ENCODE measurements at places on chromosomes 2 and 18.
A peak's percentile ranks its signal among the peaks of the same experiment; 100 is the strongest.

DNA sequence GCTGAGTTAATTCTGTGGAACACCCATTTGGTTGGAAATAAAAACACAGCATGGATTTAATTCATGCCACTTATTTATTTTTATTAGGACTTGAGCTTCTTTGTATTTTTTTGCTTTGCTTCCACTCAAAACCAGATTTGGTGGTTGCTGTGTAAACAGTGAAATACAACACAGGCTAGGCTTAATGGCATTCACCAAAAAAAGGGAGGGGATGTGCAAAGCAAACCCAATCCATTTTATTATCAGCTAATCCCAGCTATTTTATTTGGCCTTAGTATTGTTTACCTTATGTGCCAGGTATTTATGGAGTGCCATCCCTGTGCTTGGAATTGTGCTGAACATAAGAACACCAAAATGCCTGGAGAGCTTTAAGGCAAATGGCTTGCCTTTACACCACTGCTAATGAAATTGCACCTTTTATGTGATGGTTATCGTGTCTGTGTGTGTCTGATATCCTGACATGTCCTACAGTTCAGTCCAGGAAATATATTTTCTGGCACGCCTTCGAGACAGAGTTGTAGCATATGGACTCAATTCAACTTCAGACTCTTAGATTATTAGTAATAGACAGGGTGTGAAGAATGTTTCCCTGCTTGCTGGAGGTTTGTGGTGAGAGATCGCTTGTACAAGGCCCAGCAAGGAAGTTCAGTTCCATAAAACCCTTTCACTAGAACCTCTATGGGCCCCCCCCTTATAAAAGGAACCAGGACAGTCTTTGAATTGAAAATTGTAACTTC, 99.6 kb downstream of the PRPF40A start:
- no peak for DNase-seq

DNA sequence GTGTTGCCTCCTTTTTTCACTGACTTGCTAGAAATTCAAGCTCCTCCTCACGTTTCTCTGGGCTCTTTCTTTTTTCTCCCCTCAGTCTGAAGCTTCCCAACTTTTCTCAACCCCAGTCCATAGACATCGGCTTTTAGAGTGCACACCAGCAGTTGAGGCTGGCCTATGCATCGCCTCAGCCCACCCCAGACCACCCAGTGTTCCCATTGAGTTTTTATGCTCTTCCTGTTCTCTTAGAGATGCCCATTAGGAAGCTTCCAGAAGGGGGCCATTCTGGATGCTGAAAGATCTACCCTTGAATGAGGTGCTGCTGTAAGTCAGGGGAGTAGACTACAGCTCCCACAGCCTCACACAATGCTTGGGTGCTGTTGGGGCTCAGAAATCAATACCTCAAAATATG, 12.0 kb upstream of the GYPC start:
- DNase-seq = no peak

DNA sequence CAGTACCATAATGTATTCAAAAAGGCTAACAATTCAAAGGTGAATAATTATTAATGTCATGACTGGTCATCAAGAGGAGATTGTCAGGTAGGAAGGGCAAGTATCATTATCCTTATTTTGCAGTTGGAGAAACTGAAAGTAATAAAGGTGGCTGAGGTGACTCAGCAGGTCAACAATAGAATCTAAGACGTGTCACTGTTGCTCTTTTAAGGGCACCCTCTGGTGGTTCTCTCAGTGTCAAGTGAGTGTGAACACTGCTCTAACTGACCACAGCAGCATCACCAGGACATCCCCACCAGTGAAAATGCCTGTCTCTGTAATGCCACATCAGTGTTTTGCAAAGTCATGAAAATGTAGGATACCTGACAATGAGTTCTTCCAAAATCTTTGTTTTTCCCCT, 69.7 kb downstream of the DCC start:
- no peak for DNase-seq

DNA sequence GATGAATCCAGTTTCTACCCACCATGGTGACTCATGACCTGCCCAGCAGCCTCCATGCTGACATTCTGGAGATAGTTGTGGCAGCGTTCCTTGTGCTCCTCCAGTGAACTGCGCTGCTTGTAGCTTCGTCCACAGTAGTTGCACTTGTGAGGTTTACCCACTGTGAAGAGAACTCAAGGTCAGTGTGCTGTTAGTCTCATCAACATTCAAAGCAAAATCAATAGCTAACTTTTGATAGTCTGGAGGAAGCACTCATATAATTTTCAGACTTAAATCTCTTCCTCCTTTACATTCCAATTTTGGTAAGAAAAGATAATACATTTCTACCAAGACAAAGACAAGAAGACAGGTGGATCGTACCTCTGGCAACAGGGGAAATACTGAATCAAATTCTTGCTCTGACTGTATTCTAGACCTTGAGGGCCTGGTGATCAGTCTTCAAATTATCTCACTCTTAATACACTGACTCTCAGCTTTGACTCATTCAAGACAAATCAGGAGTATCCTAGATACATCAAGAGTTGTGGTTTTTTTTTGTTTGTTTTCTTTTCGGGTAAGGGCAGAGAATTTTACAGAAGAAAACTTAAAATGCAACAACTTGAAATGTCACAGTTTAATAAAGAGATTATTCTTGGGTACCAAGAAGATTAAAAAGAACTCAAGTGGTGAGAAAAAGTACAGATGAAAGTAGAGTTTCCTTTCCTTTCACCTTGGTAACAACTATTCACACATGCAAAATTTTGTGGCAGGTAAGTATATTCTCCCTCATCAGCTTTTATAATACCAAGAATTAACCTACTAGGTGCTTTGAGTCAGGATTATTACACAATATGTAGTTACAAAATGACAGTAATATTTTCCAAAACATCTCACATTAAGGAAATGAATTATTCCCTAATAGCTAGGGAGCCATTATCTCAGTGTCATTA, 129.2 kb downstream of the IKZF2 start:
- DNase-seq = no peak

DNA sequence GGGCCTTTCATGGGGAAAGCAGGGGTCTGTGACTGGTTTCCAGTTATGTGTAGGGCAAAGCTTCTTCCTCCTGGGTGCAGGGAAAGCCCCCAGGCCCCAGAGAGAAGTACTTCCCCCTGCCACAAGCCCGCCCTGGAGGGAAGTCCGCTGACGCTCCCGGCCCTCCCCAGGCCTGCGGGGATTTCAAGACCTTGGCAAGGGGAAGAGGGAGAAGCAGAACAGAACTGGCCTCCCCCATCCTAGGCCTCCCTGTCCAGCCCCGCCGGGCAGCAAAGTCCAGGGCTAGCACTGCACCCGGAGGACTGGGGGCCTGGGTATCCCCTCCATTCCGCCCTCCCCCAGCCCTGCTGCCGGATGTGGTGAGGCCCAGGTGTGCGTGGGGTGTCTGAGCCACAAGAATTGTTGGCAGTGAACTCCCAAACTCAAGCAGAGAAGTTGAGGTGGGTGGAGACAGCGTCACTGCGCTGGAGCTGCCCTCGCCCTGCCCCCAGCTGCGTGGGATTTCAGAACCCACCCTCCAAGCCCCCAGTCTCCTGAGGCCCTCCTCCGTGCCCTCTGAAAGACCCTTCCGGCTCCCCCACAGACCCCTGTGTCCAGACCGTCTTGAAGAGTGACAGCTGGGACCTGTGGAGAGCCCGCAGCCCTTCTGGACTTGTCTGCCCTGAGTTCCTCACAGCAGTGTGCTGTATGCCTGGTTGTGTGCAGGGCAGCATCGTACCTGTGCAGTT, 1.1 kb upstream of the DUSP2 start:
- DNase-seq = peak; percentile 92

DNA sequence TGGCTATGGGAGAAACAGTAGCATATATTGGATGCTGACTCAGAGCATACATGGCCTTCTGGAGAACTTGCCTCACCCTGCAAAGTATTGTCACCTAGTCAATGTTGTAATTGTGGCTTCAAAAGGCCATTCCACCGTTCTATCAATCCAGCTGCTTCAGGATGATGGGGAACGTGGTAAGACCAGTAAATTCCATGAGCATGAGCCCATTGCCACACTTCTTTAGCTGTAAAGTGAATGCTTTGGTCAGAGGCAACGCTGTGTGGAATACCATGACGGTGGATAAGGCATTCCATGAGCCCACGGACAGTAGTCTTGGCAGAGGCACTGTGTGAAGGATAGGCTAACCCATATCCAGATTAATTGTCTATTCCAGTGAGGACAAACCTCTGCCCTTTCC, 1300.1 kb upstream of the ACVR2A start:
- DNase-seq = no peak

- DNase-seq = no peak
Measured at GRCh38 chr2:99939135-99939534, 203.3 kb downstream of the AFF3 start.

- no peak for DNase-seq
Measured at GRCh38 chr18:41789001-41789400, 166.0 kb upstream of the PIK3C3 start.

DNA sequence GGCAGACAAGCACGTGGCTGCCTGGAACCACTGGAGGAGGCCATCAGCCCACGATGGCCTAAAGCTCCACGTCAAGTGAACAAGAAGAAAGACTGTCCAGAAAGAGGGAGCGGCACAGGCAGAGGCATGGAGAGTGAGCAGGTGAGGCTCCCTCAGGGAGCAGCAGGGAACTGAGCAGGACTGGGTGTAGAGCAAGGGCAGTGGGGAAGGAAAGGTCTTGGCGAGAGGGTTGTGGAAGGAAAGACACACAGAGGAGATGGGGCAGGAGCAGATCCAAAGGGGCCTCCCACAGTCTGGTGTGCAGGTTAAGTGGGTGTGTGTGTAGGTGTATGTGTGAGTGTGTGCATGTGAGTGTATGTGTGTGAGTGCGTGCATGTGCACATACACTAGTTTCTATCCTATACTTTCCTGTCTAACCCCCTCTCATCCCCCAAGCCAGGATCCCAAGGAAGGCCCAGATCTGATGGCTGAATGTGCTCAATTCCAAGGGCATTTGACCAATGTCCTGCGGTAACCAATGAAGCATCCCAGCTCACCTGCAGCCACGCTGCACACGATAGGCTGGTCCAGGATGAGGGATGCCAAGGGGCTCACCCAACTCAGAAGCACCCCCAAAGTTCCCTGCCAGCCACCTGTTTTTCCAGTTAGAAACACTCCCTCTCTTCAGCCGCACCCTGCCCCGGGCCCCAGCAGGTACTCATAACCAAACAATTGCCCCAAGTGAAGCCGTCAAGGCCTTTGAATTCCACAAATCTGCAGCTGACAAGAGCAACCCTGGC, 262.5 kb upstream of the RAB6C start:
- no peak for DNase-seq

DNA sequence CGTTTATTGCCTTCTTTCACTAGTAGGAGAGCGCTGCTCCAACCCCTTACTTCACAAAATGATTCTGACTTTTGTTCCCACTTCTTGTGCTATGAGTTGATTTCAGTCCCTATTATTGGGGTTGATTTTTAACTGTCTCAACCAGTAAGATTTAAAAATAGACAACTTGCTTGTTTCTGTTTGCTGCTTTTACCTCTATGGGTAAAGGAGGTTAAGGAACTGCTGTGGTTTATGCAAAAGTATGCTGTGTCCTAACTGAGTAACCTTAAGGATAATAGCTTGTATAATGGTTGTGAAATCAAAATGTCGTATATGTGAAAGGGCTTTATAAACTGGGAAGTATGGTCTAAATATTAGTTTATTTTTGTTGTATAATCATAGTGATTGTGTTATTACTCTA, 22.6 kb downstream of the ALMS1 start:
- no peak for DNase-seq

DNA sequence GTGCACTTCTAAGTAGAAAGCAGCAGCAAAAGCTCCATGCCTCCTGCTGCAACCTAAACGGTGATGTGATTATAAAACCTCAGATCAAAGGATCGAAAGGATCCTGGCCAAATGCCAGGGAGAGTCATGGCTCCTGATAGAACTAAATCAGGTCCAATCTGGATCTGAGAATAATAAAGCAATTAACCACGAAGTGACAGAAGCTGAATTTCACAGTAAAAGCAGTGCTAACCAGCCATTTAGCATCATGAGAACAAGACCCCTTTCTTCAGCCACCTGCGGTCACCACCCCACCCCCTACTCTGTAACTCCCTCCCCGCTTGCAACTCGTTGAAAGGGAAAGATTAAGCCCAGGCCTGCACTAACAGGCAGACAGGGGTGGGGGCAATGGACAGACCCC, 748.7 kb downstream of the BCL11A start:
- no peak for DNase-seq

GRCh38 chr2:208306291-208306690, 40.2 kb downstream of the PIKFYVE start:
- no peak for DNase-seq

Measured in Jurkat, Clone E6-1 (cell line).